ENCODE measurements at places on chromosomes 5 and 9.

DNA sequence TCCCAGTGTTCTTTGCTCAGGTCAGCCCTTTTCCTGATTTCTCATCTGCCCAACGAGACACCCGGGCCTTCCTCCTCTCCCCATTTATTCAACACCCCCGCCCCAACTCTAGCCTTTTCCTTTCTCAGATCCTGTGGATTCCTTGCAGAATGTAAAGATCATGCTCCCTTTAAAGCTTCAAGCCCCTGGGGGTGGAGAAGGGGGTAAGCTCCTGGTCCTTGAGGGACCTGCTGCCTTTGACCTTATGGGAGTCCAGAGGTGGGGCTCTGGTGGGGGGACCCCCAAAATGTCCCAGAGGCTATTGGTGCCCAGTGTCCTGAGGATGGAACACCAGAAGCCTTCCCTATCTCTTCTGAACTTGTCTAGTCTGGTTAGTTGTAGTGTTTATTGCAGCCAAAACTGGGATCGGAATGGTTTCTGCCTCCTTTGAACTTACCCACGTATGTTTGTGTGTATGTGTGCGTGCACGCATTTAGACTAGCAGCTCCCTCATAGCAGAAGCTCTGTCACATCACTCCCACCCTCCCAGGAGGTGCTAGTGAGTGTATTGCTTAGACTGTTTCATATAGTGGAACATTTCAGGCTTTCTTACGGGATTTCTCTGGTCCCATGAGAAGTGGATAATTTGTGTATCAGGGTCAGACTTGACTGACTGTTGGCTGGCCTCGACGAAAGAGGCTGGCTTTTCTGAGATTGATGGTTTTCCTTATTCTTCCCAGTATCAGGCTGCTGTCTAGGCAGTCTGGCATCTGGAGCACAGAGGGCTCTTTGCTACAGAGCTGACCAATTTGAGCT, 1.1 kb downstream of the GALNT10 start:
- DNase-seq, result no peak

GRCh38 chr9:106577121-106577520, 285.8 kb upstream of the ZNF462 start:
- no peak for DNase-seq

- DNase-seq, result no peak
These were observed 16.2 kb downstream of the BTF3 start for GRCh38 chr5:73514418-73514817.

DNA sequence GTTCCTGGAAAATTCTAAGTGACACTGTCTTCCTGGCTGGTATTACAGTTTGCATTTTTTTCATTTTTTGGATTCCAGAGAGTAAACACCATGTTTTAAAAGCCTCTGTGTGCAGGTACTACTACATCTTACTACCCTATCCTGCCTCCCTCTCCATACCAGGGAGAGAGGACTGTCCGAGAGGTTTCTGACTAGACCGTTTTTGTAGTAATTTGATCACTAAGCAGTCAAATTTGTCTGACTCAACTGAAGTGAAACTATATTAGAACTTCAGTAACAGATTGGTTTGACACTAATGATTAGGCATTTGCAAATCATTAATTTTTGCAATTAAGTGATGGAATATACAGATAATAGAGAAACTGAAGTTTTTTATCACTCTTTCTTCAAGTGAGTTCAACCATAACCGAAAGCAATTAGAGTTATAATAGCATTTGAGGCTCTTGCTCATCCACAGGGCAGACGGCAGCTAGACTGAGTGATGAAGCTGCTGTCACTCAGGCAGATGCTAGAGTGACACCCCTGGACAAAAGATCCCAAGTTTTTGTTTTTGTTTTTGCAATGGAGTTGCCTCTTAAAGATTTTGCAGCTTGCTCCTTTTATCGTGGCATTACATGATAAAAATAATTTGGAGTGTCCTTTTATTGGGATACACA, 44.3 kb downstream of the SMARCA2 start:
- DNase-seq, result no peak

GRCh38 chr5:73365301-73365853, 83.2 kb downstream of the FOXD1 start:
- no peak for DNase-seq

DNA sequence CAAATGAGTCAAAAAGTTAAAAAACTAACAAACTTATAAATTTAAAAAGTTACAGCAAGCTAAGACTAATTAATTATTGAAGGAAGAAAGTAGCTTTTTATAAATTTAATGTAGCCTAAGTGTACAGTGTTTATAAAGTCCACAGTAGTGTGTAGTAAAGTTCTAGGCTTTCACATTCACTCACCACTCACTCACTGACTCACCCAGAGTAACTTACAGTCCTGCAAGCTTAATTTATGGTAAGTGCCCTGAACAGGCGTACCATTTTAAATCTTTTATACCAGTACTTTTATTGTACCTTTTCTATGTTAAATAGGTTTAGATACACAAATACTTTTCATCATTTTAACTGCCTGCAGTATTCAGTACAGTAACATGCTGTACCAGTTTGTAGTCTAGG, 80.0 kb upstream of the C9orf72 start:
- DNase-seq, result no peak

DNA sequence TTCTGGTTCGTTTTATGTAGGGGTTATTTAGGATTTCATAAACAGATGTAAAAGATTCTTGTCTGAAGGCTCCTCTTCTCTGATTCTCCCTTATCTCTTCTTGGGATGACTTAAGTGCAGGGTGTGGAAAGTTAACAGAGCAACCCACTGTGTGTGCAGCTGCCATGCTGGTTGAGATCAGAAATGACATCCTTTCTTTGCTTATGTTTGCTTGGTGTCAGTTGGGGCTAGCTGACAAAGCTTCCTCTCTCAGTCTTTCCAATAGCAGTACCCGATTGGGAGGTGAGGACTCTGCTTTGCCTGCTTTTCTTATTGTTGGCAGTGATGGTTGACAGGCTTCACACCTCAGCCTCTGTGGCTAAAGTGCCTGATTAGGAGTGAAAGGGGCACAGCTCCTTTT, 26.5 kb downstream of the OGN start:
- DNase-seq, result no peak

DNA sequence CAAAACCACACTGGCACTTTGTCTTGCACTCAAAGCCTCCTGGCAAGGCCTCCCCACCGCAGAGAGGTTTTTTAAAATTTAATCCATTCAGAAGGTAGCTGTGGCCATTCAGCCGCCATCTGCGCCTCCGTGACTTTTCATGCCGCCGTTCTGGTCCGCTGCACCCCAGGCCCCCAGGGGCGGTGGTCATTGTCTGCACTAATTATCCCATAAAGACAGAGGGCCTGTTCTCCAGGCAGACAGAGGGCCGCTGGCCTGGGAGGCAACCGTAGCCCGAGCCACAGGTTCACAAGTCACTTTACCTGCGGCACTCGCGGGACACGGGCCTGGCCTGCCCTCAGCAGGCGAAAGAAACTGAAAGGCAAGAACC, 49.4 kb downstream of the EXD3 start:
- no peak for DNase-seq

DNA sequence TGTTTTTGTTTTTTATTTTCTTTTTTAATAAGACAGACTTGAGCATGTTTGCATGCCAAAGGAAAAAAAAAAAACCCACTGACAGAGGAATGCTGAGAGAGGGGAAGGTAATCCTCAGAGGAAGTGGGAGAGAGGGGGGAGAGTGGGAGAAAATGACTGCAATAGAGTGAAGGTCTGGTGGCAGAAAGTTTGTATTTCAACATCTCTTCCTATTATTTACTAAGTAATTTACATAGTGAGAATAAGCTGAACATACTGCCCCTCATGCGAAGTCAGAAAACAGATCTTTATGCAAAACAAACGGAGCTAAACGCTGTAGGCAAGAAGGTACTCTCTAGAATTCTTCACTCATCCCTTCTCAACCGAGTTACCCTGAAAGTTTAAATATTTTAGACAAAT, 45.0 kb downstream of the ELL2 start:
- DNase-seq, result no peak

DNA sequence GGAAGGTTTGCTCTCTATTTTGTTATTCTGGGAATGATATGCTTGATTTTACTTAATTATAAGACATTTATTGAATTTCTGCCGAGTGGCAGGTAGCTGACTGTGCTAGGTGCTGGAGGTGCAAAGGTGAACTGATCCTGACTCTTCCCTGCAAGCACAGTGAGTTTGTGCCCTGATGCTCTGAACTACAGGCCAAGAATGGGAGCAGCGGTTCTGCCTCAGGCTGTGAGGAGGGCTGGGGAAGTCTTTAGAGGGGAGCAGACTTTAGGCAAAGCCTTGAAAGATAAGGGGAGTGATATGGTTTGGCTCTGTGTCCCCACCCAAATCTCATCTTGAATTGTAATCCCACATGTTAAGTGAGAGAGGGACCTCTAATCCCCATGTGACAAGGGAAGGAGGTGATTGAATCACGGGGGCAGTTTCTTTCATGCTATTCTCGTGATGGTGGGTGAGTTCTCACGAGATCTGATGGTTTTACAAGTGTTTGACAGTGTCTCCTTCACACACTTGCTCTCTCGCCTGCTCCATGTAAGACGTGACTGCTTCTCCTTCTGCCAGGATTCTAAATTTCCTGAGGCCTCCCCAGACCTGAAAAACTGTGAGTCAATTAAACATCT, 73.1 kb downstream of the NDFIP1 start:
- DNase-seq, result no peak

GRCh38 chr5:140262221-140262620, 40.7 kb downstream of the PFDN1 start:
- no peak for DNase-seq

DNA sequence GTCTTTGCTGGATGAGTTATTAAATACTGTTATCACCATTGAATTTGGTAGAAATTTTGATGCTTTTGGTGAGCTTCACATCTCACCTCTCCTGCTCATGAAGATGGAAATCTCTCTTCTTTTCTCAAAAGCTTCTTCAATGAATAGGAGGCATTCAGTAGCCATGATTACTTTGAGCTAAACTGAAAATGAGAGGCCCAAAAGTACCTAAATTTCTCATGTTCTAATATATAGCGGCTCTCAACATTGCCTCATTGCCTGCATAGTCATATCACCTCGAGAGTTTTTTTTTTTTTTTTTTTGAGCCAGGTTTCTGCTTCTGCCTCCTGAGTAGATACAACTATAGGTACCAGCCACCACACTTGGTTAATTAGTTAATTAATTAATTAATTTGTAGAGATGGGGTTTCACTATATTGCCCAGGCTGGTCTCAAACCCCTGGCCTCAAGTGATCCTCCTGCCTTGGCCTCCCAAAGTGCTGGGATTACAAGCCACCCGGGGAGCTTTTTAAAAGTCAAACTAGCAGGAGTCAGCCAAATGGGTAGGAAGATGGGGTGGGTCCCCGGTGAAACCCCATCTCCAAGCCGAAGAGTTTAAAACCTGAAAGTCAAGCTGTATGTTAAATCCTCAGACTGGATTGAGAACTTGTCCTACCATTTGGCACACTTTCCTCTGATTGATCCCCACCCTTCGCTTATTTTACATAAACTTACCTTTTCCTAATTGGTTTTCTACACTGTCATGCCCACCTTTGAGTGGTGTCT, 169.0 kb downstream of the DOCK2 start:
- no peak for DNase-seq

DNA sequence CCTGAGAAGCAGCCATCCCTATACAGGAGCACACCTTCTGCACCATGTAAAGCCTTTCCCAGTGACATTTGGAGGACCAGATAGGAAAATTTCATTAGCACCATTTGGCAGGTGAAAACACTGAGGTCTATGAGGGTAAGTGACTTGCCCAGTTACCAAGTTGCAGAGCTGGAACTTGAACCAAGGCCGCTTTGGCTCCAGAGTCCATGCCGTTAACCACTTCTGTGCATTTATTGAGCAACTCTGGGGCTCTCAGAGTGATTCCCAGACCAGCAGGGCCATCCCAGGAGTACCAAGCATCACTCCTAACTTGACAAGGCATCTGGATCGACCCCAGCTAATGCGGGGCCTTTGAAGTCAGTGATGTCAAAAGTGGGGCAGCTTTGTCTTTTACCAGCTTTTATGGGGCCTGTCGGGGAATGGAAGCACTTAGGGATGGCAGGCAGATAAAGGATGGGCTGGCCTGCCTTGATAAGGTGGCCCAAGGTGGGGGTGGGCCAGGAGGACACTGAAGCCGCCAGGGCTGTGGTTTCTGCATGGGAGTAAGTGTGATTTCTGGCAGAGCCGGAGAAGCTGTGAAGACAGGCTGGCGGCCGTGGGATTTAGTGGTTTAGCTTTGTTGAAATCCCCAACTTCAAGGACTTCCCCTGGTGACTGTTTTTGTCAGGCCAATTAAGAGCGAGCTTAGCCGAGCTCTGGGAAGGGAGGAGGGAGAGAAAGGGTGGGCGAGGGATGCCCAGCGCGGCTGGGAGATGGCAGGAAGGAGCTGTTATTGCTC, 127.3 kb downstream of the MACROH2A1 start:
- no peak for DNase-seq

- DNase-seq, result no peak
These were observed 143.5 kb downstream of the GHR start for GRCh38 chr5:42566652-42567295.

- no peak for DNase-seq
These were observed 390.4 kb upstream of the CDH6 start for GRCh38 chr5:30802961-30803705.
